Activated T-helper 1 cell treated with anti-CD3 and anti-CD28 coated beads, Interleukin-12 subunit alpha, Interleukin-12 subunit beta, Interleukin-2, Interleukin-4 antibody, amounts not matched to agents 30 ng/mL and 10 ng/mL and 1 ng/mL, durations not matched to agents 14 hours and 24 hours and 36 hours (primary cell): ENCODE measurements at places on chromosomes 7 and 10. TPM values are rescaled to one million over a fixed set of nuclear protein-coding genes. Genes with fewer than 3 reads are reported as not detected.
A peak's percentile ranks its signal among the peaks of the same experiment; 100 is the strongest.

DNA sequence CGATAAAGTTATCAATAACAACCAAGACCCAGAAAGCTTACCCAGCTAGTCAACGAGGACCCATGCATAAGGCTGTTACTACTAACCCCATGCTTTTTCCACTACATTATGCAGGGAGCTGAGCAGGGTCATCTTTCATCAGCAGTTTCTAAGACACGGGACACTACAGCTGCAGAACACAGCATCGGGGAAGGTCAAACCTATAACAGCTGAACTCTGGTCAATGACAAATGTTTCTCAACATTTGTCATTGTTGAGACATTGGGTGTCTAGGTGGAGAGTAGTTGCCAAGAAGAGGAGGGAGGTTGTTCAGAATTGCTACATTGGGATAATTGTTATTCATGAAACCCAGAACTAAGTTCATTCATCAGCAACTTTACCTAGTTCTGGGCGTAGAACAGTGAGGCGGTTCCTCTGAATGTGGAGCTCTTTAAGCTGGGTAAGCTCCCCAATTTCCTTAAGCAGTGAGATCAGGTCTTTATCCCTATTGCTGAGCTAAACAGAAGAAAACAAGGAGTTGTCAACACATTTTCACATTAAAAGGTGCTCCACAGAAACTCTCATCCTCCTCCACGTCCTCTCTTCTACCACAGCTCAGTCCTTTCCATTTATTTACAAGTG is 105.6 kb downstream of the ZNF22 start:
- H3K36me3 ChIP-seq: no peaks in the 10 kb centered on the region
- no peak for DNase-seq
- no peaks in the 10 kb centered on the region for H3K4me1 ChIP-seq
- peaks cover 11% of the 10 kb centered on the region for H3K27me3 ChIP-seq
- no peak overlapping the region for H3K27ac ChIP-seq
- H3K4me3 ChIP-seq: no peak overlapping the region

- H3K36me3 ChIP-seq: peaks cover 20% of the 10 kb centered on the region
- H3K27me3 ChIP-seq: no peaks in the 10 kb centered on the region
- no peak for DNase-seq
- H3K27ac ChIP-seq: no peak overlapping the region
- H3K4me1 ChIP-seq: no peaks in the 10 kb centered on the region
- no peak overlapping the region for H3K4me3 ChIP-seq
Observed at GRCh38 chr7:151459726-151460473, 20.0 kb upstream of the CRYGN start.

GRCh38 chr10:80894311-80894791 is 356.6 kb downstream of the SH2D4B start:
- H3K4me1 ChIP-seq: no peaks in the 10 kb centered on the region
- DNase-seq: no peak
- H3K27ac ChIP-seq: no peak overlapping the region
- no peaks in the 10 kb centered on the region for H3K36me3 ChIP-seq
- H3K4me3 ChIP-seq: no peak overlapping the region
- peaks cover 2% of the 10 kb centered on the region for H3K27me3 ChIP-seq

- no peak overlapping the region for H3K4me3 ChIP-seq
- no peak for DNase-seq
- H3K4me1 ChIP-seq: no peaks in the 10 kb centered on the region
- H3K27me3 ChIP-seq: no peaks in the 10 kb centered on the region
- no peaks in the 10 kb centered on the region for H3K36me3 ChIP-seq
Observed at GRCh38 chr7:30923009-30923773, 11.5 kb downstream of the AQP1 start.

DNA sequence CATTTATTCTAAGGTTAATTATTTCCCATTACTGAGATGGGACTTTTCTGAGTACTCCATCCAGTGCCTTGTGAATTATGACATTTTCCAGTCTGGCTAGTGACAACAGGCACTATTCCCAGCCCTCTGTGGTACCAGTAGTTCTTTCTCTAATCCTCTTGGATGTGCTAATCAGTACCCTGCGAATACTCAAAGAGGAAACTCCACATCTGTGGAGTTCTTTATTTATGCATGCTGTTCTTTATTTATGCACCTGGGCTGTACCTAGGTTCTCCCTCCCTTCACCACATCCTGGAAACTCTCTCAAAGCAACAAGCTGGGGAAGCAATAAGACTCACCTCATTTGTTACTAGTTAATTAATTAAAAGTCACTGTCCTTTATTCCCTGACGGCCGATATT is 83.5 kb downstream of the TSPAN12 start:
- H3K4me1 ChIP-seq: no peaks in the 10 kb centered on the region
- no peak overlapping the region for H3K27ac ChIP-seq
- no peaks in the 10 kb centered on the region for H3K27me3 ChIP-seq

DNA sequence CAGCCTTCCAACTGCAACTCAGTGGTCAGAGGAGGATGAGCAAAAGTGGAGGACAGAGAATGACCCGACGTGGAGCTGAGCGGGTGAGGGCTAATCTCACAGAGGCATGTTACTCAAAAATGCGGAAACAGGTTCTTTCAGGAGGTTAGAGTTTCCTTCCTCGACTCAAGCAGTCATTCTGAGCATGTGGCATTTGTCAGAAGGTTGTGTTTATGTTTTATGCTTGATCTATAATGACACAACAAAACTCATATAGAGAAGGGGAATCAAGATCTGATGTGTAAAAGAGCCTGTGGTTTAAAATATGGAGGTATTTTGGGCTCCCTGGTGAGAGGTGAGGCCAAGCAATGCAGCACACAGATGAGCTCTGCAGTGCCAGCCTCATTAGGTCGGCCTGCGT is 311.4 kb downstream of the ADARB2 start:
- no peak overlapping the region for H3K27ac ChIP-seq
- no peak overlapping the region for H3K4me3 ChIP-seq
- peaks cover 19% of the 10 kb centered on the region for H3K27me3 ChIP-seq
- no peak for DNase-seq

DNA sequence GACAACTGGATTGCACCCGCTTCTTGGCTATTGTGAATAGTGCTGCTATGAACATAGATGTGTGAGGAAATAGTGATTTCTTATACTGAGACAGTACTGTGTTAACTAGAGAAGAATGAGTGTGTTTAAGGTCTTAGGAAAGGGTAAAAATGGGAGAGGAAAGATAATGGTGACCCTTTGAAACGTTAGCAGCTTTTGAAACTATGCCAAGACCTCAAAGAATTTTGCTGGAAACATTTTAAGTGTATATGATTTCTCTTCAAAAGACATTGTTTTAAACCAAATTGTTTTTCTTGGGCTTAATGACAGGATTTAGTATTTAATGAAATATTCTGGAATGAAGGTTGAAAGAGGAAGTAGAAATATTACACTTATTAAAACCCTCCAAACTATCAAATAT is 100.8 kb upstream of the ARHGAP21 start:
- DNase-seq: no peak
- no peak overlapping the region for H3K4me3 ChIP-seq
- H3K36me3 ChIP-seq: no peaks in the 10 kb centered on the region
- H3K4me1 ChIP-seq: peaks cover 40% of the 10 kb centered on the region
- H3K27ac ChIP-seq: peak overlapping the region; percentile 43
- H3K27me3 ChIP-seq: peaks cover 2% of the 10 kb centered on the region

- no peak overlapping the region for H3K4me3 ChIP-seq
- no peaks in the 10 kb centered on the region for H3K27me3 ChIP-seq
- no peak for DNase-seq
- no peaks in the 10 kb centered on the region for H3K36me3 ChIP-seq
Observed at GRCh38 chr10:19719284-19719683, 96.9 kb upstream of the PLXDC2 start.

DNA sequence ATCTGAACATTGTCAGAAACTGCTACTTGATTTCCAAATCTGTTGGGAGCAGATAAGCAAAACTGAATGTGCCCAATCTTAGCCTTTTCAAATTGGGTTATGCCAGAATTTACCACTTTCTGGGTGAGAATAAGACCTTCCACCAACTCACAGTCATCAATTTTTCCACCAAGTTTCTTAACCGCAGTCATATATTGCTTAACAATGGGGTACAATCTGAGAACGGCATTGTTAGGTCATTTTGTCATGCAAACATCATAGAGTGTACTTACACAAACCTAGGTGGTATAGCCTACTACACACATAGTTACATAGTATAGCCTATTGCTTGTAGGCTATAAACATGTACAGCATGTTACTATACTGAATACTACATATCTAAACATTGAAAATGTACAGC is 16.0 kb downstream of the MRPS33 start:
- no peak overlapping the region for H3K27ac ChIP-seq
- no peaks in the 10 kb centered on the region for H3K4me1 ChIP-seq
- DNase-seq: no peak
- H3K4me3 ChIP-seq: no peak overlapping the region
- peaks cover 18% of the 10 kb centered on the region for H3K27me3 ChIP-seq
- no peaks in the 10 kb centered on the region for H3K36me3 ChIP-seq

DNA sequence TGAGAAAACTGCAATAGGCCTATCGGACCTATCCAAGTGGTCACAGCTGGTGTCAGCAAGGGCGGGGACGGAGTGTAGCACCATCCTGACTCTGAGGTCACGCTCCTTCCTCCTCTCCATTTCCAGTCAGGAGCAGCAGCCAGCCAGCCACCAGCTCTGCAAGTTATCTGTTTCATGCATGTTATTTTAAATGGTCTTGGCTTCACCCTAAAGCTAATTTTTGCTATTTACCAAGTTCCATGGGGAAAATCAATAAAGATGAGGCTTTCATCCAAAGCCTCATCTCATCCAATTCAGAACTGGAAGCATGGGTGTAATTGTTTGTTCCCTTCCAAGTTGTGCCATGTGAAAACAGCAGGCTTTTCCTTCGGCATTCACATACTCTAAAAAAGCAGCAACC is 49.3 kb downstream of the ICA1 start:
- H3K27ac ChIP-seq: no peak overlapping the region
- peaks cover 7% of the 10 kb centered on the region for H3K27me3 ChIP-seq
- H3K36me3 ChIP-seq: no peaks in the 10 kb centered on the region
- H3K4me3 ChIP-seq: no peak overlapping the region

- peaks cover 29% of the 10 kb centered on the region for H3K27me3 ChIP-seq
- peaks cover 6% of the 10 kb centered on the region for H3K4me1 ChIP-seq
- H3K4me3 ChIP-seq: no peak overlapping the region
- no peaks in the 10 kb centered on the region for H3K36me3 ChIP-seq
- no peak overlapping the region for H3K27ac ChIP-seq
Observed at GRCh38 chr10:91153508-91153907, 67.0 kb upstream of the PCGF5 start.

- DNase-seq: no peak
- no peak overlapping the region for H3K27ac ChIP-seq
- peaks cover 1% of the 10 kb centered on the region for H3K4me1 ChIP-seq
- no peak overlapping the region for H3K4me3 ChIP-seq
Observed at GRCh38 chr10:23319835-23320234, 24.8 kb downstream of the C10orf67 start.

GRCh38 chr7:130719541-130719940 is 14.5 kb downstream of the KLF14 start:
- H3K27ac ChIP-seq: no peak overlapping the region
- no peak for DNase-seq
- peaks cover 20% of the 10 kb centered on the region for H3K27me3 ChIP-seq
- H3K36me3 ChIP-seq: no peaks in the 10 kb centered on the region

DNA sequence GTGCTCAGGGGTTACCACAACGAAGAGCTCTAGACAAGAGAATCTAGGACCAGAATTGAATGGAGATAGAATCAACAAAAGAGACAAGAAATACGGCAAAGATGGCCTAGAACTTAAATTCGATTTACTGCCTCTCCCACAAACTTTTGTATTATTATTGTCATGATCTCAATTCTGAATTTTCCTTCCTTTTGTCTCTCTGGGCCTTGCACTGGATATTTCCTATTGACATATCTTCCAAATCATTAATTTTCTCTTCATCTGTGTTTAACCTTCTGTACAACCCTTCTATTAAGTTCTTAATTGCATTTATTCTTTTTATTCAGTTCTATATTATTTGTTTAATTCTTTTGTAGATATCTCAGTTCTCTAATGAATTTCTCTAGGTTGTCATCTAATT is 28.4 kb downstream of the VSTM4 start:
- no peak overlapping the region for H3K27ac ChIP-seq
- no peak for DNase-seq
- H3K4me3 ChIP-seq: no peak overlapping the region

The METTL27 gene
- total RNA-seq: 1.2 and 1.8 TPM in 2 replicates

The CPA4 gene
- total RNA-seq: not detected in 2 replicates

The GRM3 gene
- total RNA-seq: not detected in 2 replicates

The FOXI2 gene
- total RNA-seq: not detected in 2 replicates
